ENCODE measurements at places on chromosomes 13 and 19.

GRCh38 chr13:113782472-113782871, 23.4 kb downstream of the TMEM255B start:
- DNase-seq = no peak

GRCh38 chr19:39212375-39212742, 8.3 kb upstream of the SYCN start:
- peak; percentile 64 for DNase-seq

GRCh38 chr13:35984287-35984686, 146.9 kb downstream of the DCLK1 start:
- no peak for DNase-seq

DNA sequence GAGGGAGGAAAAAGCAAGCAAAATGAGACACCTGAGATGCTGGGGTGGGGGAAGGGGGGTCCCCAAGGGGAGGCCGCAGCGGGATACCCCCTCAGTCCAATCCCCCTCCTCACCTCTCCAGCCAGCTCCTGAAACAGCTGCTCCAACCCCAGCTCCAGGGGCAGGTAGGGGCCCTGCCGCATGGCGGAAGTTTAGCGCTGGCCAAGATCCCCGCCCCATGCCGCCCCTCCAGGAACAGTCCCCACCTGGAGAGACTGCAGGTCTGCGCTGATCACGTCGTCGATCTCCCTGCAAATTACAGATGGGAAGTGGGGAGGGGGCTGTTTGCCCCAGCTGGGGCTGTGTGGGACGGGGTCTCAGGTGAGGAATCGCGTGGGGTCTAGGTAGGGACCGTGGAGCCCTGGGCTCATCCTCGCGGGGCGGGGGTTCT, 9.0 kb downstream of the CAPN12 start:
- DNase-seq = no peak

GRCh38 chr13:40520916-40521315, 145.5 kb downstream of the FOXO1 start:
- DNase-seq = peak; percentile 14

- DNase-seq = no peak
These were observed 152.5 kb downstream of the IER2 start for GRCh38 chr19:13302526-13303270.

GRCh38 chr19:9032136-9032631, 22.0 kb upstream of the MUC16 start:
- no peak for DNase-seq

GRCh38 chr13:50566646-50567045, 276.8 kb downstream of the DLEU7 start:
- DNase-seq = no peak

GRCh38 chr19:14149509-14149994, 13.2 kb upstream of the ASF1B start:
- peak; percentile 40 for DNase-seq

- no peak for DNase-seq
These were observed 9.9 kb downstream of the KANK3 start for GRCh38 chr19:8332976-8333766.

DNA sequence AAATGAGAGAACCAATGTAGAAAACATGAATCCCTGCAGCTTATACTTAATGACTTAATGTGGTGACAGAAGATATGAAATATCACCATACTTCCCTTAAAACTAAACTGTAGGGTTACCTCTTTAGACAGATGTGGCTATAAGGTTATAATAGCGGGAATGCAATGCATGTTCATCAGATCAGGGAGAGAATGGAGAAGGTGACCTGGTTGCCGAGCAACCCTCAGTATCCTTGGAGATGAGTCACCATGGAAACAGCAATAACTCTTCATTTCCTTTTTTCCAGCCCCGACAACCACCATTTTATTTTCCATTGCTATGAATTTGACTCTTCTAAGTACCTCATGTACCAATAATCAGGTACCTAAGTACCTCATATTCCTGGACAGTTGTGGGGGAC, 28.0 kb upstream of the ZNF835 start:
- no peak for DNase-seq

DNA sequence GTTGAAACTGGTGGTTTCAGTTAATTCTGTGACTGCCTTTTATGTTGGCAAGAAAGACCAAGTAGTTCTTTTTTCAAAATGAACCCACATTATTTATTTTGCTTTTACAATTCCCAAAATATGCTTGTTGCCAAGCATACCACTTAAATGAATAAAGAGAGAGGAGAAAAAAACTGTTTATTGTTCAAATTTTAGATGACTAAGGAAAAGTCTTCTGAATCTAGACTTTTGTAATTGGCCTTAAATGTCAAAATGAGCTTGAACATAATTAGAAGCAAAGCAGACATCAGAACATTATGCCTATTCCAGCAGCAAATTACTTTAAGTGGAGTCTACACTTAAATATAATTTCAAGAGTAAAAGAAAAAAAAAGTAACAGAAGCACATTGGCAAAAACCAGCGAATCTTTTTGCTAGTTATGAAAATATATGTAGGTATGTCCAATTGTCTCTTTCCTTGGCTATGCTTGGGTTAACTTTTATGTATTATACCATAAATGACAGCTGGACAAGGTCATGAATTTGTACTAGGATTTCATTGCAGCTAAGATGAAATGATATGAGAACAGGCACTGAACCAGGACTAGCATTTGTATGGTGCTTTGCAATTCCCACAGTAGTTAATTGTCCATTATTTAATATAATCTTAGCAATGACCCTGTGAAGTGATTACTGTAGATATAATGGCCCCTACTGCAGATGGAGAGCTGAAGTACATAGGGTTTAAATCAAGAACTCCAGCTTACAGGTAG, 211.9 kb downstream of the NALCN start:
- no peak for DNase-seq

DNA sequence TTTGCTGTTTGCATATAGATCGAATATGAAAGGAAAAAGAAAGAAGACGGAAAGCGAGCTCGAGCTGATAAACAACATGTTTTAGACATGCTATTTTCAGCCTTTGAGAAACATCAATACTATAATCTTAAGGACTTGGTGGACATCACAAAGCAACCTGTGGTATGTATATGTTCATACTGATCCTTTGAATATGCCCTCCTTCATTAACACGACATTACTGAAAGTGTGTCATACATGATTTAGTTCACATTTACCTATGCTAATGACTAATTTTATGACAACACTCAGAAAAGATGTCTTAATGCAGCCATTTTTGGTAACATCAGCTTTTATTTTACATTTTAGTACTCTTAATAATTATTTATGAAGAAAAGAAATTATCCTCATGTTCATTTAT, 66.4 kb upstream of the KCTD4 start:
- DNase-seq = no peak

DNA sequence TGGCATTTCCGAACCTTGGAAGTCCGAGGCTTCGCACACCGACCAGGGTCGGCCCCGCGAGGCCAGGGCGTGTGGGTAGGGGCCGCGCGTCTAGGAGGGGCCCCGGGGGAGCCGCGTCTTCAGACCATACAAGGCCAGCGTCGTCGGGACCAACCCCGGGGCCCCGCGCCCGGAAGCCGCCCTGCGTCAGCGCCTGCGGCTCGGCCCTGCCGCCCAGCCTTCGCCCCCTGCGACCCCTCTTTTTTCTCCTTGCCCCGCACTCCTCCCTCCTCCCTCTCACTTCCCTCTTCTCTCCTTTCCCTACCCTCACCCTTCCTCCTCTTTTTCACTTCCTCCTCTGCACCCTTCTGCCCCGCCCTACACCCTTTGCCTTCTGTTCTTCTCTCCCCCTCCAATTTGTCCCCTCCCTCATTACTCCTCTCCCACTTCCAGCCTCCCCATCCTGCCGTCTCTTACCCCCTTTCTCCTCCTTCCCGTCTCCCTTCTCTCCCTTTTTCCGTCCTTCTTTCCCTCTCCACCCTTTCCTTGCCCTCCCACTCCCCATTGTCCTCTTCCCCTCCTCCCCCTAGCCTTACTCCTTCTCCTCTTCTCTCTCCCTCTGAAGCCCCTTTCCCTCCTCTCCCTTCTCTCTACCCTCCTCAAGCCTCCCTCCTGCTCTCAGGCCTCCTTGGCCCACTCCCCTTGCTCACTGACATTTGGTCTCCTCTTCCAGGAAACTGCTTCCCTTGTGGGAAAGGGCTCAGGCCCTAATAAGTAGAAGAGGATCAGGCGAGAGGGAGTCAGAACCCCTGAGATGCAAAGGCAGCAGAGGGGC, 2.2 kb upstream of the PLEKHG2 start:
- peak; percentile 59 for DNase-seq

Data from stimulated activated CD4-positive, alpha-beta T cell treated with anti-CD3 and anti-CD28 coated beads, Interleukin-4, amount 100 ng/mL, for 24 hours (primary cell).